Adrenal gland (tissue), 19 donors: ENCODE measurements at places on chromosomes 3 and 15. TPM values are rescaled to one million over a fixed set of nuclear protein-coding genes. Genes with fewer than 3 reads are reported as not detected.

GRCh38 chr15:39828374-39828931 is 45.8 kb upstream of the FSIP1 start:
- DNase-seq = peak; percentile 22

- peak; percentile 66 for DNase-seq
Measured at GRCh38 chr3:46538803-46539442, 27.2 kb downstream of the LRRC2 start.

DNA sequence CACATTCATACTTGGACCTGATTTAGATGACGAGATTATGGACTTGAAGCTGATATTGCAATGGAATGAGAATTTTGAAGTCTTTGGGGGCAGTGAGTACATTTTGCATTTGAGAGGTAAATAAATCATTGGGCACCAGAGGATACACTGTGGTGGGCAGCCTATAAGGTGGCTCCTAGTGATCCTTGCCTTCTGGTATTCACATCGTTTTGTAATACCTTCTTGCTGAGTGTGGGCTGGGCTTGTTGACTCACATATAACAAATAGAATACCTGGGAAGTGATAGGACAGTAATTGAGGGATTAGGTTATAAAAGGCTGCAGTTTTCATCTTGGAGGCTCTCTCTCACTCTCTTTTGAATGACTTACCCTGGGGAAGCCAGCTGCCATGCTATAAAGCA is 605.5 kb upstream of the KCNMB2 start:
- DNase-seq = no peak

GRCh38 chr3:114697401-114697800 is 403.6 kb downstream of the TIGIT start:
- no peak for DNase-seq

- DNase-seq = peak; percentile 65
Measured at GRCh38 chr3:49785565-49786356, 581 bp downstream of the IP6K1 start.

DNA sequence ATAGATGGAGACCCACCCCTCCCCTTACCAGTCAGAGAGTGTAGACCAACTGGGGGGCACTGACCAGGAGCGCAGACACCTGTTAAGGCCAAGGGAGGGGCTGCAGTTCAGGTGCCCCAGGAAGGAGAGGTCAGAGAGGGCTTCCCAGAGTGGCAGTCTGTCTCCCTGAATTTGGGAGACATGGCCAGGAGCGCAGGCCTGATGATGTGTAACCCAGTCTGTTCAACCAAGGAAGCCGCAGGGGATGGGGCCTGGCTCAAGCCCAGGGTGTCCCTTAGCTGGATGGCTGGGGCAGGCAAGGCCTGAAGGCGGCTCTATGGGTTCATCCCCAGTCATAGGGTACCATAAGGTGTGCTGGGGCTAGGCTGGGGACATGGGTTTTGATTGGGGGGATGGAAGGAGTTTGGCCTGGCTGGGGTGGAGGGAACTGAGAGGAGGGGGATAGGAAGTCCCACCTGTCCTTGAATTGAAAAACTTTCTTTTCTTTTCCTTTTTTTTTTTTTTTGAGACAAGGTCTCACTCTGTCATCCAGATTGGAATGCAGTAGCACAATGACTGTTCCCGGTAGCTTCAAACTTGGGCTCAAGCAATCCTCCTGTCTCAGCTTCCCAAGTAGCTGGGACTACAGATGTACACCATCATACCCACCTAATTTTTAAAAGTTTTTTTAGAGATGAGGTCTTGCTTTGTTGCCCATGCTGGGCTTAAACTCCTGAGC is 75.7 kb downstream of the SMAD6 start:
- no peak for DNase-seq

DNA sequence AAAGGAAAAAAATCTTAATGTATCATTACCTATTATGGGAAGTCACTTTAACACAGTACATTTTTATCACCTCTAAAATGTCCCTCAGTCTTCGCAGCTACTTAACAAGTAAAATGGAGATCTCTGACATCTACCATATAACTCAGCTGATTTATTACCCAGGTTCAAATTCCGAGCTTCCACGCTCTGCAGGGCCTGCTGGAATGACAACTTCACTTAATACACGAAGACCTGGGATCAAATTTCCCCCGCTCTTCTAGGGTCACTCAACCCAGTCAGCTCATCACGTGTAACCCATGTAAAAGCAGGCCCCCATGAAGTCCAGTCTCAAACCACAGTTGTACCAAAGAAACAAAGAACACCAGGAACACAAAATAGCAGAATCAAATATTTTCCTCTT is 44.2 kb upstream of the ACP3 start:
- no peak for DNase-seq

- DNase-seq = no peak
Measured at GRCh38 chr15:99826157-99826780, 93.0 kb upstream of the LYSMD4 start.

DNA sequence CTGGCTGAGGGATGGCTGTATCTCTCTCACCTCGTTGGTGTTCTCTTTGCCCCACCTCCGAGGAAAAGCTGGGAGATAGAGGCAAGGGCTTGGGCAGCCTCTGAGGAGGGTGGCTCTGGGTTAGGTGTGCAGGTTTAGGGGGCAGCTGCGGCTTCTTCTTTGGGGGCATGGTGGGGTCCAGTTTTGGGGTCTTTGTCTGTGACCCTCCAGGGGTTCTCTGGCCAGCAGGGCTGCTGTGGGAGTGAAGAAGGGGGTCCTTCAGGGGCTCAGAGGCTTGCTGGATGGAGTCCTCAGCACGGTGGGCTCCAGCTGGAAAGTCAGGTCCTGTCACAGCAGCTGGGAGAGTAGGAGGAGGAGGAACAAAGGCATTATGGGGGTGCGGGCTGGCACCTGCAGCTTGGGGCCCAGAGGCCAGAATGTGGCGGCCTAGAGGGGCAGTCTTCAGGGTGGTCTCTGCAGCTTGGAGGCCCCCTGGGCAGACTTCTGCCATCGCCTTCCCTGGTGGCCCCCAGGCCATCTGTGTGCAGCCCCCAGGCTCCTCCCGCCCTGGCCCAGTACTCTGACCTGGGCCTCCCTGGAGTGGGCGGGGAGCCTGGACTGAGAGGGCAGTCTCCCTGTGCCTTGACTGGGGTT is 7.0 kb downstream of the XIRP1 start:
- no peak for DNase-seq

DNA sequence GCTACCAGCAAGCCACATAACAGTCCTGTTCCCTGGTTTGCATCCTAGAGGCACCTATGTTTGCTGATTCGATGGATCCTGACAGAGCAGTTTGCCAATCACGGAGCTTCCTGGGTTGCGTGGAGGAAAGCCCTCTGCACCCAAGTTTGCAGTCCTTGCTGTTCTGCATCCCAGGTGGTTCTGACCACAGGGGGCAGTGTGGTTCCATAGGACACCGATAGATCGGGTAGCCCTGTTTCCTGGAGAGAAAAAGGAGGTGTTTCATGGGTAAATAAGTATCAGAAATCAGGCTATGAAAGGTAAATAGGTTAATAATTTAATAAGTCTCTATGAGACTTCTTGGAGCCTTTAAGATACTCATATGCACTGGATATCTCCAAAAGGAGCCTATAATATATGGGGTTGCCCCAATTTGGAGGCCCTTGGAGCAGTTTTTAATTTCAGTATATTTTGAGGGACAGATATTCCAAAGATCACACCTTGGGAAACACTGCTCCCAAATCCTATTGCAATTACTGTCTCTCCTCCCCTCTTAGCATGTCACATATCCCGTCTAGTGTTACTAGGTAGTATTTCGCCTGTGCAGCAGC is 194.6 kb upstream of the TPM1 start:
- peak; percentile 41 for DNase-seq

DNA sequence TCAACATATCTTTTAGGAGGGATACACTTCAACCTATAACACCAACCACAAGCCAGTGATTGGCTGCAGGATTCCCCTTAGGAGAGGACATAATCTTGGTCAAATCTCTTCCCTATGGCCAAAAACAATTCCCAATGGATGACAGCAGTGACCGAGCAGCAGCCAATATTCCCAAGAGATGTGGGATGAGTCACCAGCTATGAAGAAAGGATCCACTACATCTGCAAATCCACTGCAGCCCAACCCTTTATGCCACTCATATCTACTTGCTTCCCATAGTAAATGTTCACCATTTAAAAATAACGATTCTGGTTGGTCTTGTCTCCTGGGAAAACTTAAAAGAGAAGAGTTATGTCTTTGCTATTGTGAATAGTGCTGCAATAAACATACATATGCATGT is 4.5 kb upstream of the IQCF5 start:
- DNase-seq = no peak

DNA sequence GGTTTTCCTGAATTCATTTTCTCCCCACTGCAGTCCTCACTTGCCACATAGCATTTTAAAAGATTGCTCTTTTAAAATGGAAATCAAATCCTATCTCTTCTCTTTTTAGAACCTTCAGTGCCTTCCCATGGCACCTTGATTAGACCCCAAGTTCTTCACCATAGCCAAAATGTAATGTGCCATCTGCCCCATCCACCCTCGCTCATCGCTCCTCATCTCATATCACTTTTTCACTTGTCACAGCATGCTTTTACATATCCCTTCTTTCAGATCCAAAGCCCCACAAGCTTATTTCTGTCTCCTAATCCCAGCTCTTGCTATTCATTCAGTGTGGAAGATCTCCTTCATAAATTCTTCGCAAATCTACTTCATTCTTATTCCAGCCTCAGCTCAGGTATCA is 161.7 kb downstream of the CD47 start:
- no peak for DNase-seq

DNA sequence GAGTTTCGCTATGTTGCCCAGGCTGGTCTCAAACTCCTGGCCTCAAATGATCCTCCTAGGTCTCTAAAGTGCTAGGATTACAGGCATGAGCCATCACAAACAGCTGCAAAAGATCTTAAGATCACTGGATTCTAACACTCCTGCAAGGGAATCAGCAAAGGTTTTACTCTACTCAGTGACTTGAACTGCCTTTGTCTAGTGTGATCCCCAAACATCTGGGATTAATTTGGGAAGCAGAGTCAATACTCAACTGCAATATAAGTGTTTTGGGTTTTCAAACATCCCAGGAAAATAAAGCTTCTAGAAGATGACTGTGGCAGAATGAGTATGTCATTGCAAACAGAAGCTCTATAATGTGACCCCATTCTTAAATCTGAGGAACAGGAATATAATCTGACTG is 7.2 kb downstream of the SPG21 start:
- no peak for DNase-seq

DNA sequence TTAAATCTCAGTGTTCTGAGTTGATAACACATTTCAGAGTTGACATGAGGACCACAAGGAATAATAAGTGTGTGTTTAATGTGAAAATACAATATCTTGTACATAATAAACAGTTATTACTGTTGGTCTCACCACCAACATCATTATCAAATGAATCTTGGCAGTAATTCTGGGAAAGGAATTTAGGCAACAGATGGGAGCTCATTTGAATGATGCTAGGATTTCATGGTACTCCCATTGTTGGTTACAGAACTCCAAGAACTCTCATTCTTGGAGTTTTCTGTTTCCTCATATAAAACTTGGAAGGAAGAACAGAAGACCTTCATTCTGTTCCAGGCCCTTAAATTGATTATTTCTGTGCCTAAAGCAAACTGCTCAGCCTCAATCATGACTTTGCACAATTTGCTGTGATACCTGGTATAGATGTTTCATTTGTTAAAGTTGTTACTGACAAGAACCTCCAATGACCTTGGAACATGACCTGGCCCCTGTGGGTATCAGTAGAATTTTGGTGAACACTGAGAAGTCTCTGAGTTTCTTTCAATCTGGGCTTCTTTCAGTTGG is 385.8 kb downstream of the LPP start:
- no peak for DNase-seq

DNA sequence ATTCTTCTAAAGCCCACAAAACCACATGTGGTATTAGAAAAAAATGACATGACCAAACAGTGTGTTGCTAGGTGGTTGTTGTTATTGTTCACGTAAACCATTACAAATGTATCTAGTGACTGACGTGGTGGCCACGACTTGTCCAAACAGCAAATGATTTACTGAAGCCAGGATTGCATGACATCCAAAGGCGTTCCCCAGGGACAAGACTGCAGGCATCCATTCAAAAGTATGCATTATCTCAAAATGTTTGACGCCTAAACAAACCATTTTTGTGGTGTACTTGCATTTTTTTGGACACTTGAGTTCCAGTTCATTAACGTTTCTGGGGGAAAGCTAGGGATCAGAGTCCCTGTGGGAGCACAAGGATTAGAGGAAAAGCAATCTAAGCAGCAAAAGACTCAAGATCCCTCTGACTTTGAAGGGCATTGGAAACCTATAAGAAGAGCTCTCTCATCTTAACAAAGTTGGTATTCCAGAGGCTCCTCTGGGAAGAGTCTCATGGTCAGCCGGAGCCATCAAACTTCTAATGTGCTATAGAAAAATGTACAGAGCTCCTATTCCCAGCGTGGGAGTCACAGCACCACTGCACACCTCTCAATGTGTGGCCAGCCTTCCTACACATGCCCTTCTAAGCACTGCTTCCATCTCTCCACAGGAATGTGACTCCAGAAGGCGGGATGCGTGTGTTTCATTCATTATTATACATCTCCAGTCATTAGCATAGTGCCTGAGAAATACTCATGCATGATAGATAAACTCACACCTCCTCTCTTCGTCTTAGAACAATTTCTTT is 62.9 kb downstream of the FBN1 start:
- no peak for DNase-seq

DNA sequence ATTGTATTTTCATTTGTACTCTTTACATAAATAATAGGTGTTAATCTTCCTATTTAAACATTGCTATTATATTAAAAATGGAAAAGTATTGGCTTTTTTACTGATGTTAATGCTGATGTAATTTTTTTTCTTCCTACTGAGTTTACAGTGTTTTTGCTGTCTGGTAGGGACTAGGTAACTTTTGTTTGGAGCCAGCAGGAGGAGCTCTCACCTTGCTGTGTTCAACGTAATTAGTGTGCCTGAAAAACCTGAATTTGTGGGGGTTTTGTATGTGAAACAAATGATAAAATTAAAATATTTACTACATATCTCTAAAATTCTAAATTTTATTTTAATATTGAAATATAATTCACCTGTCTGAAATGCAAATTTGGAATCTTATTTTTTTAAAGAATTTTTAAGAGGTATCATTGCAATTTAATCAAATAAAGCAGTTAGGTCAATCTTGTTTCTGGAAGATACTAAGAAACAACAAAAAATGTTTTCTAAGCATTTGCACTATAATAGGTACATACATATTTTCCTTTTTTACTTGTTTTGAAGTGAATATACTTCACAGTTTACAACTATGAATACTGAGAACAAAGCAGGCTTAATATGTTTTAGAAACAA is 48.8 kb downstream of the EPHA6 start:
- peak; percentile 40 for DNase-seq

GRCh38 chr3:71510510-71510909 is 73.0 kb downstream of the FOXP1 start:
- peak; percentile 40 for DNase-seq

- DNase-seq = no peak
Measured at GRCh38 chr3:143648708-143649107, 199.6 kb downstream of the SLC9A9 start.

- DNase-seq = no peak
Measured at GRCh38 chr15:81419332-81419943, 45.4 kb upstream of the TMC3 start.

The AADAC gene
- 232 TPM for total RNA-seq

The MASP1 gene
- total RNA-seq = 4.2 TPM

The PCNP gene
- total RNA-seq = 59.6 TPM

The SUSD5 gene
- 1.1 TPM for total RNA-seq

The VEPH1 gene
- total RNA-seq = 85.8 TPM

The CDV3 gene
- 124 TPM for total RNA-seq

The XCR1 gene
- 0.17 TPM for total RNA-seq

The SPATA12 gene
- total RNA-seq = 0.80 TPM

The SLC12A1 gene
- total RNA-seq = 0.11 TPM

The TMEM45A gene
- 29.3 TPM for total RNA-seq

The KNG1 gene
- total RNA-seq = not detected

The GPR171 gene
- total RNA-seq = 0.39 TPM

The CDC25A gene
- 1.3 TPM for total RNA-seq
